ENCODE measurements at places on chromosomes 11 and 22.

DNA sequence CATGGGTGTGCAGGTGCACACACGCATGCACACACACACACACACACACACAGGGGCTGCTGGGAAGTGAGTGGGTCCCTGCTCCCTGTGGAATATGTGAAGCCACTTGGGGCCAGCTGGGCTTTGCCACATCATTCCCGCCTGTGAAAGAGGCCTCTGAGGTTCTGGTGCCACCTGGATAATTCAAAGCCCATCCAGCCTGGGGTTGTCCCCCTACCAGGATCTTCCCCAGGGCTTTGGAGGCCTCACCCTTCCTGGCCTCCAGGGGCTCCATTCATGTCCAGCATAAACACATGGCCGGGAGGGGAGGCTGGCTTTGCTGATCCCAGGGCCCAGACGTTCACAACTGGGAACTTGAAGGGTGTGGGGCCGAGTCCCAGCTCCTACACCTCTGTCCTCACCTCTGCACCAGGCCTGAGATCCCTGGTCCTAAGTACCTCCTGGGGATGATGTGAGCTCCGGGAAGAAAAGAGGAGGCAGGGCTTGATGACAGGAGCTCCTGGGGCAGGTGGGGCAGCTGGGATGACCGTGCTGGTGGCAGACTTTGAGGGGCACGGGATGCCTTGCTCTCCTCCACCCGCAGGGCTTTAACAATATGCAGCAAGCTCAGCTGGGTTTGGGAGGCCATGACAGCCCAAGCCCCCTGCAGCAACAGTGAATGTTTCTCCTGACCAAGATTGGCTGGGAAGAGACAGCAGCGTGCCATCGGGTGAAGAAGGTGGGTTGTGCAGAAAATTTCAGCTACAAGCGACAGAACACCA lies 14.2 kb downstream of the LINC01488 start:
- DNase-seq: no peak

DNA sequence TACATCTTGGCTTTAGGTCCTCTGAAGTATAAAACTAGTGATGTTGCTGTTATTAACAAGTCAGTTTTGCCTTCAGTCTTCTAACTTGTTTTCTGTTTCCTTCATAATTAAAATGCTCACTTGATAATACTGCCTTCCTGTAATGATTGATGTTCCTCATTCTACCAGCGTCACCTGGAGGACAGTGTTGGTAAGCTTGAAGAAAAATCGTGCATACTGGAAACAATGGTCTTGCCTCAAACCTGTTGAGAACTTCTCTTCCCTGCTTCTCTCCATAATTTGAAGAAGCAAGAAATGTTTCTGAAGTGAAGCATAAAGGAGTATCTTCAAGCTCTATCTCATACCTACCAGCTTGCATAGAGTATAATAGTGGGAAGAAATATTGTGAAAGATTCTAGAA lies 3.0 kb downstream of the YWHAH start:
- DNase-seq: no peak

- DNase-seq: no peak
Observed at GRCh38 chr11:62556875-62557631, 10.4 kb upstream of the AHNAK start.

GRCh38 chr22:43197271-43197941 lies 10.5 kb upstream of the TTLL12 start:
- no peak for DNase-seq

DNA sequence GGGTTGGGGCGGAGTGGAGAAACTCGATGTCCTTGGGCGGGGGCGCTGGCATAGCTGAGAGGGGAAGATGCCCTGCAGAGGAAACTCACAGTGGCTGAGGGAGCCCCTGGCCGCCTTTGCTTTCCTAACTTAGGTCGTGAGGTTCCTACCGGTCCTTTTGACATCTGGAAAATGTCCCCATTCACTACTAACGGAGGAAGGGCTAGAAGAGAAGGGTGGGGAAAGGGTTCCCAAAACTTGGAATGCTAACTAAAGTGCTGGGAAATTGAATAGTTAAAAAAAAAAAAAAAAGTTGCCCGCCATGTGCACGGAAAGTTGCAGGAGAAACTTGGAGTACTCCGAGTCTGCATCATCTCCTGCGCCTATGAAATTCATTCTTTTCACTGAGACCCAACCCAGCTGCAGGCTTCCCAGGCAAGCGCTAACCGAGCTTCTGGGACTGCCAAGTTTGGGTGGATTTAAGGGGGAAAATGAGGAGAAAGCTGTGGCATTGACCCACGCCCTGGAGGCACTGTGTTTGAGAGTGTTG lies 796 bp downstream of the TIMP3 start:
- no peak for DNase-seq

DNA sequence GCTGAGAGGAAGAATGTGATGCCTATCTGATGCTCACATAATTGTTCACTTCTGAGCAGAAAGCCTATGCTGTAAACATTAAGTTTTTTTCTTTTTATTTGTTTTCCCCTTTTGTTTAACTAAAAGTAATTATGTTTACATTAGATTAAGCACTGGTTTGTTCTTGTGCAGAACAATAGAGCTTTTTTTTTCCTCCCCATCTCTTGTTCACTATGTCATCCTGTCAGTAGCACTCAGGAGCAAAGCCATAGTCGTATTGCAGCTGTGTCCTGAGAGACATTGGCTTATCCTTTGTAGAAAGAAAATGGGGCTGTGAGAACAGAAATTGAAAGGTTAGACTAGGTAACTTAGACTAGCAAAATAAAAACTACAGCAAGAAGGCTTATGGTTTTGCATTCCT lies 301.8 kb upstream of the RAG2 start:
- no peak for DNase-seq

DNA sequence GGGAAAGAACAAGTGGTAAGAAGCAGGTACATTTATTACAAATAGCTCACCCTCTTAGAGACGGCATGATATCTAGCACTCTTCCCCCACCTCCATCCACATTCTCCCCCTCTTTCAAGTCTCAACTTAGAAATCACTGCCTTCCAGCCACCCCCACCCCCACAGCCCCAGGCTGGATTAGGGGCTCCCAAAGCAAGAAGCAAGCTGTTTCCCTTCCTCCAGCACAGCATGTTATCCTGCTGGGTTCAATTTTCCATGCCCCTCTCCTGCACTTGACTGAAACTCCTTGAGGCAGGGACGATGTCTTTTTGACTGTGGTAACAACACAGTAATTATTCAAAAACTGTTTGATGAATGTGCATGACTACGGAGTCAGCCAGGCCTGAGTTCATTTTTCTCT lies 350.7 kb downstream of the LARGE1 start:
- no peak for DNase-seq

DNA sequence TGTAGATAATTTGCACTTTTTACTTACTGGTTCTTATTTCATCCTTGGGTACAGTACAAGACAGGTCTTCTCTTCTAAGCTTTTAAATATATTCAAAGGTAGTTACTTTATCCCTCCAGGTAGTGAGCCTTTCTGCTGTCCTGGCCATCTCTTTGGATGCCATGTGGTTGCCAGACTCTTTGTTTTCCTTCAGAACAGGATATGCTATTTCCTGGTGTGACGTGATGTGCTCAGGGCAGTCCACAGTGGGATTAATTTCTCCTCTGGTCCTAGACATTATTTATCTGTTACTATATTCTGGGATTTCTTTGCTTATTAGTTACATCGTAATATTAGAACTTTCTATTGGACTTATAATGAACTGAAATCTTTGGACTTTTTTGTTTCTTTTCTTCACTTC lies 63.7 kb downstream of the PPP6R3 start:
- no peak for DNase-seq

DNA sequence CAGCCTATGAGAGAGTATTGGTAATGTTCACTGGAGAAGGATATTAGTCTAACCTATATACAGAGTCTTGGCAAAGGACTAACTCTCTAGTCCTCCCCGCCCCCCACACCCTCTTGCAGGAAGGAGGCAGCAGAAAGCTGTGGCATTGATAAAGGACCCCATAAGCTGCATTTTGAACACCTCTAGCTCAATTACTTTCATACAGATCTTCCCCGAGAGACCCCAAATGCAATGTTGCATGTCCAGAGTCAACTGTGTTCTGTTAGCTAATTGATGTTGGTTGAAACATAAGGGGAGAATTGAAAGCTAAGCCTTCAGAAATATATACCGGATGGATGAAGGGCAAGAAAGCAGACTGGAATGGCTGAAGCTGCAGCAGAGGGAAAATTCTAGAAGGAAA lies 2.8 kb downstream of the MAP6 start:
- DNase-seq: no peak

GRCh38 chr22:41574847-41575381 lies 14.1 kb downstream of the CSDC2 start:
- no peak for DNase-seq

- no peak for DNase-seq
Observed at GRCh38 chr11:122756417-122756816, 81.9 kb upstream of the CRTAM start.

DNA sequence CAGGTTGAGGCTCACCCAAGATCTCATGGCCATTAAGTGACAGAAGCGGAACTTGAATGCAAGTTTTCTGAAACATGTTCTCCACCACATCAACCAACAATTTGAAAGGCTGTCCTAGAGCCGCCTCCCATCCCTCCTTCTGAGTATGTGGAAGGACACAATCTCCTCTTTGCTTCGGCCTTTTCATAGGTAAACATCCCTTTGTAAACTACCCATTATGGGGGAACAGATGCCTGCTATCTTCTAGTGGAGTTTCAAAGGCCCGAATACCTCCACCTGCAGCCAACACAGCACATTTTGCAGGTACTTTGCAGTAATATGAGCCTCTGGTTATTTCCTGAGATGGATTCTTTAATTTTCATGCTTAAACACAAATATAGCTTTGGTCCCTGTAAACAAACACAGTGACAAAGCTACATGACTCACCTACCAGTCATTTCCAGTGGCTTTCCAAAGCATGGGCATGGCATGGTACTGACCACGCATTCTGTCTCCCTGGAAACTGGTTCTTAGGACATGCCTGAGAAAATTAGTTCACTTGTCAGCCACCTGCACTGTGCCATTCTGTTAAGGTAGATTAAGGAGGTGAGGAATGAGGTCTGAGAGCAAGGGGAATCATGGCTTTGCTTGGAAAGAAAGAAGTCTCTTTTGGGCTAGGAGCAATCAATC lies 60.2 kb downstream of the EHF start:
- DNase-seq: no peak

- no peak for DNase-seq
Observed at GRCh38 chr11:2317354-2318050, 15.7 kb downstream of the TSPAN32 start.

- DNase-seq: no peak
Observed at GRCh38 chr11:107006076-107006833, 12.0 kb downstream of the GUCY1A2 start.

DNA sequence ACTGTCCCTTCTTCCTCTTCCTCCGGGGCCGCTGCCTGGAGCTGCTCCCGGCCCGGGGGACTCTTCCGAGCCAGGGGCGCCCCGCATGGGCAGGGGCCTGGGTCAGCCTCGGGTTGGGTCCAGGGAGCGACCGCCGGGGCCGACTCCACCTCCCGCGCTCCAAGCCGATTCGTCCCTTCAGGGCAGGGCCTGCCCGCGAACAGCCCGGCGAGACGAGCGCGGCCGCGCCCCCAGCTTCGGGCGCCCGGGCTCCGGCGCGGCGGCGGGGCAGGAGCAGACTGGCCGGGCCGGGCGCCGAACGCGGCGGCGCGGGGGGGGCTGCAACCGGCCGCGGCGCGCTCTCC lies at the start of gene LARGE1:
Gene LARGE1, minus strand, starts transcription at position 280 of the 344 bp plus-strand sequence.
- no peak for DNase-seq

DNA sequence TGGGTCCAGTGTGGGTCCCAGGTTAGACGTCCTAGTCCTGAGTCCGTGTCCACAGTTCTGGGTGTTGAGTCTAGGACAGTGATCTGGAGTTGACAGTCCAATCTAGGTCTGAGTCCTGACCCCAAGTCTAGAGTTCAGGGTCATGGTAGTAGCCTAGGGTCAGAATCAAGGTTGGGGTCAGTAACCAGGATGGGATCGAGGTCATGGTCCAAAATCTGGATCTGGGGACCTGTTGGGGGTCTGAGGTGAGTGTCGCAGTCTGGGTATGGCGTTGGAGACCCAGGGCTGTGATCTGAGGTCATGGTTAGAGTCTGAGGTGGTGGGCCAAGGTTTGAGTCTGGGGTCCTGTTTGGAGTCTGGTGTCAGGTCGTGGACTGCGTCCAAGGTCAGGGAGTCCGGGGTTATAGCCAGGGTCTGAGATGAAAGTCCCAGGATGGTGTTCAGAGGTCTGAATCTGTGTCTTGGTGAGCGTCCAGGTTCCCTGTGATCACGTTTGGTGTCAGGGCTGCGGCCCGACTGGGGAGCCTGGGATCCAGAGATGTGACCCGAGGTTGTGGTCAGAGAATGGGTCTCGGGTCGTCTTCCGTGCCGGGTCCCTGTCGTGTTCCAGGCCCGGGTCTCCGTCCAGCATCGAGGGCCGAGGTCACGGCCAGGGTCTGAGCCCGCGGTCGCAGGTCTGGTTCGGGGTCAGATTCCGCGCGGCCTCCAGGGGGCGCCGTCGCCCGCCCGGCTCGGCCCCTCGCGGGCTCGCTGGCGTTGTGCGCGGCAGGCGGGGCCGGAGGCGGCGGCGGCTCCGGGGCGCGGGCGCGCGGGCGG lies 432 bp upstream of the GRK2 start:
- DNase-seq: peak; percentile 67

DNA sequence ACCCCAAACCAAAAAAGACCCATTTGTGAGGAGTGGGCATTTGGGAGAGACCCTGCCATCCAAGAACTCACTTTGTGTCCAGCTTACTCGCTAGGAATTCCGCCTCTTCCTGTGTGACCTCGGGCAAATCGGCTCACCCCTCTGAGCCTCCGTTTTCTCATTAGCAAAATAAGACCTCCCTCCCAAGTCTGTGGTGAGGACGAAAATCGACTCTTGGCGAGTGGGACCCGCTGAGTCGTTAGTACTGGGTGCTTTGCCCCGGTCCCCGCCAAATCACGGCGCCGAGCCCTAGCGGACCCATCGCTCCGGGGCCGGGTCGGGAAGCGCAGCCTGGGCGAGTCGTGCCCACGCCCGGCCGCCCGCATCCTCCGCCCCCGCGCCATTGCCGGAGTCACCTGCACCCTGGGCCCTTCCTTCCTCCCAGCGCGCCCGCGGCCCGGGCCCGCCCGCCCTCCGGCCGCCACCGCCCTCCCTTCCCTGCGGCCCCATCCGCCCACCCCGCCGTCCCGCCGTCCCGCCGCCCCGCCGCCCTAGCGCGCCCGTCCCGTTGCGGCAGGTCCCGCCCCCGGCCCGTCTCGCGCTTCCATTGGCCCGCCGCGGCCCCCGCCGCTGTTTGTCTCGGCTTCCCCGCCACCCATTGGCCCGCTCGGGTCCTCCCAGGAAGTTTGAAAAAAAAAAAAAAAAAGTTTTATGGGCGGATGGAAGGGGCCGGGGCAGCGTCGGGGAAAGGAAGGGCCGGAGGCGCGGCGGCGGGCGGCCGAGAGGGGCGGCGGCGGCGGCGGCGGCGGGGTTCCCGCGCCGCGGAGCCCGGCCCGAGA lies 48.9 kb downstream of the TRIOBP start:
- peak; percentile 75 for DNase-seq

- DNase-seq: no peak
Observed at GRCh38 chr11:46972343-46972742, 35.8 kb downstream of the CSTPP1 start.

All from activated CD4-positive, CD25-positive, alpha-beta regulatory T cell treated with anti-CD3 and anti-CD28 coated beads, Interleukin-2, amount 50 U/mL, for 16 hours (primary cell).